ENCODE measurements at places on chromosomes 5 and 9. TPM values are rescaled to one million over a fixed set of nuclear protein-coding genes. Genes with fewer than 3 reads are reported as not detected.
A peak's percentile ranks its signal among the peaks of the same experiment; 100 is the strongest.

DNA sequence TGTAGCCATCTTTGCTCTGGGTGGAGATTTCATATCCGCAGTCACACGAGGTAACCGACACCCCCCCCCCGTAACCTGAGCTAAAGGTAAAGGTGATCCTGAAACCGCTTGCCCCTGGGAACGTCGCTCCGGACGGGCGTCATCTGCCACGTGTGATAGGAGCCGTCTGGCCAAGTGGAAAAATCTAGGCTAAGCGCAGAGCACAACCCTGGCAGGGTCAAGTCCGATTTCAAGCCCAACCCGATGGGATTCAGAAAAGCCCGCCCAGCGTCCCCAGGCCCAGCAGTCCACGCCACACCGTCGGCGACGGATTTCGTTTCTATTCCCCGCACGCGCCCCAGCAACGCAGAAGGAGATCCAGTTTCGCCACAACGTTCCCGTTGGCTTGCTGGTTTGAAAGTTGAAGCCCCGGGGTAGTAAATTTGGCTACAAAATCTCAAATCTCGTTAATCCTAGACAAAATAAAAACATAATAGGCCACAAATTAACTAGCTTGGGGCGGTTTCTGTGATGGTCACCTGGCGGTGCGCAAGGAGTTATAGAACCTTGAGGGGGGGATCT is 32.4 kb upstream of the NFIB start:
- ATAC-seq, result peak; percentile 16

GRCh38 chr9:135805422-135806022 is 101.8 kb downstream of the CAMSAP1 start:
- ATAC-seq, result no peak

DNA sequence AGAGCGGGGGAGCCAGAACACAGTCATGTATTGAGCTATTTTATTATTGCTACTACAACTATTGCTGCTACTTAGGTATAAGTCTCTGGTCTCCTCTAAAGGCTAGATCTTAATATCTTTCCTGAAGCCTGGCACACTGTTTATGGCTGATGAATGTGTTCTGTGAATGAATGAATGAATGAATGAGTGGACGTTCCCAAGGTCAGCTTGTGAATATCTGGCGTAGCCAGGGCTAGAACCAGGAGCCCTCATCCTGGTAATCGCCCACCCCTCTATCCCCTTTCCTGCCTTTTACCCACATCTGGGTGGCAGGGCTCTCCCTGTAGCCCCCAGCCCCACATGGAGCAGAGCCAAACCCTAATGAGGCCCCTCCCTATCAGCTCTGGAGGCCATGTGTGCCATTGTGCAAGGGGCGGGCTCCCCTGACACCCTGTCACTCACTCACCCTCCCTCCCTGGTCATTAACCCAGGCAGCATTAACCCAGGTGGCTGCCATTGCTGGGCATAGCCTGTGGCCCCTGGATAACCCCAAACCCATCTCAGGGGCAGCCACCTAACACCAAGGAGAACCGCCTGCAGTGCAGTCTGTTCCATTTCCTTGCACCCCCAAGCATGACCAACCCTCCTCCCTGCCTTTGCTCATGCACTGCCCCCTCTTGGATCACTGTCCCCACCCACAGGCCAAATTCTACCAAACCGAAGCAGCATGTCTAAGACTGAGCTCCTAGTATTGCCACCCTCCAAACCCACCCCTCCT is 2.0 kb upstream of the AKNA start:
- no peak for ATAC-seq

- ATAC-seq, result no peak
Observed at GRCh38 chr5:31047007-31047406, 146.5 kb upstream of the CDH6 start.

GRCh38 chr5:78644741-78645300 is 3.8 kb downstream of the LHFPL2 start:
- no peak for ATAC-seq

The GLDC gene
- 59.6 TPM for total RNA-seq

GRCh38 chr5:10699987-10700386 is 61.0 kb downstream of the DAP start:
- no peak for ATAC-seq

The TRPM3 gene
- total RNA-seq, result 1.3 TPM

The SPATA31A3 gene
- 0.81 TPM for total RNA-seq

The SHISAL2B gene
- not detected for total RNA-seq

GRCh38 chr5:89480406-89481007 is 597.5 kb upstream of the MEF2C start:
- ATAC-seq, result no peak

DNA sequence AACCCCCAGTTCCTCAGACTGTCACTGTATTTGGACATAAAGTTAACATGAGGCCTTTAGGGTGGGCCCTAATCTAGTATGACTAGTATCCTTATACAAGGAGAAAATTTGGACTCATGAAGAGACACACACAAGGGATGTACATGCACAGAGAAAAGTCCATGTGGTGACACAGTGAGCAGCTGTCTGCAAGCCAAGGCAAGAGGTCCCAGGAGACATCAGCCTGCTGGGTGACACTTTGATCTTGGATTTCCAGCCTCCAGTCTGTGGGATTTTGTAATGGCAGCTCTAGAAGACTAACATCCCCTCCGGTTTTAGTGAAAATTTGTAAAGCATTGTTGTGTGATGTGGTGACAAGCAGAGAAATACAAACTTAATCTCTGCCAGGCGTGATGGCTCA is 66.1 kb downstream of the RAI14 start:
- no peak for ATAC-seq

DNA sequence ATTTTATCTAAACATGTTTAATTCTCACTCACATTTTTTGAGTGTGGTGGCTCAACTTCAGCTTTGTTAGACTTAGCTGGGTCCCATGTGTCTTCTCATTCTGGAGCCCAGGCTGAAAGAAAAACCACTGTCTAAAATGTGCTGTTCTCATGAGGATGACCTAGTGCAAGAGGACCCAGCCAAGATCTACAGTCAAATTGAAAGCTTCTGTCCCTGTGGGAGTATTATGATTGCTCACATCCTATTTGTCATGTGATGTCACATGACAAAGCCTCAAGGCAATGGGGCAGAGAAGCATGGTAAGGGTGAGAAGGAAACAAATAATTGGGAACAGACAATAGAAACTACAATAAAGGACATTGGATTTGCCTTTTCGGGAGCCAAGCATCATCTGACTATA is 113.4 kb upstream of the ASTN2 start:
- no peak for ATAC-seq

The SKP2 gene
- total RNA-seq, result 14.1 TPM

GRCh38 chr9:100580257-100580656 is 2.4 kb downstream of the CAVIN4 start:
- no peak for ATAC-seq

The ADGRD2 gene
- 2.2 TPM for total RNA-seq

DNA sequence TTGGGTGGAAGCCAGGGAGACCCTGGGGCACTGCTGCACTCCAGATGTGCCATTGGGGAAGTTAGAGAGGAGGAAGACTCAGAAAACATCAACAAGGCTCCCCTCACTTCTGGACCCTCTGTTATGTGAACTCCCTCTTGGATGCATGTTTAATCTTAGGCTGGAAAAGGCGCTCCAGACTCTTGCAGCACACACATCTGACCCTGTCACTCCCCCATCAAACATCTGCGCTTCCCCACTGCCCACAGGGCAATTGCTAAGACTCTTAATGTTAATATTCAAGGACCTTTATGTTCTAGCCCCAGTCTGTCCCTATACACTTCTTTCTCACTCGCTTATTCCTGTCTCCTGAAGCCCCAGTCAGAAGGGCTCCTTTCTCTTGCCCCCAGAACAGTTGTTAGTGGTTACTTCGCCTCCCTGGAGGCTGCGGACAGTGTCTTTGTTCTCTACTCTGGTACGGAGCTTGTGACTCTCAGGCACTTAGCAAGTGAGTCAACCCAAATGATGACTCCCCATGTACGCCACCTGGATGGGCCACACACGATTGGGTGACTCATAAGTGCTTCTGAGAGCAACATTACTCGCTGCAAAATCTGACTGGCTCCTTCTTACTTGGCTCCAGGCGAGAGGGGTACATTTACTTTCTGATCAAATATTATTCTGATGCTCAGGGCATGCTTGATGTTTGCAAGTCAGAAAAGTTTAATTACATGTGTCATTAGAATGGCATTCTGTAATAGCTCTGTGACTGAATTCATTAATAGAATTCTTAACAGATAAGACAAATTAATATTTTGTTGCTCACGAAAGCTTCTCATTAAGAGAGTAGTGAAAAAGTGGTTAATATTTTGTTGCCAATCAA is 193.6 kb downstream of the HSPA4 start:
- ATAC-seq, result peak; percentile 83

The C5orf58 gene
- total RNA-seq, result 2.4 TPM

- no peak for ATAC-seq
Observed at GRCh38 chr5:53069626-53070025, 39.9 kb downstream of the MOCS2 start.

DNA sequence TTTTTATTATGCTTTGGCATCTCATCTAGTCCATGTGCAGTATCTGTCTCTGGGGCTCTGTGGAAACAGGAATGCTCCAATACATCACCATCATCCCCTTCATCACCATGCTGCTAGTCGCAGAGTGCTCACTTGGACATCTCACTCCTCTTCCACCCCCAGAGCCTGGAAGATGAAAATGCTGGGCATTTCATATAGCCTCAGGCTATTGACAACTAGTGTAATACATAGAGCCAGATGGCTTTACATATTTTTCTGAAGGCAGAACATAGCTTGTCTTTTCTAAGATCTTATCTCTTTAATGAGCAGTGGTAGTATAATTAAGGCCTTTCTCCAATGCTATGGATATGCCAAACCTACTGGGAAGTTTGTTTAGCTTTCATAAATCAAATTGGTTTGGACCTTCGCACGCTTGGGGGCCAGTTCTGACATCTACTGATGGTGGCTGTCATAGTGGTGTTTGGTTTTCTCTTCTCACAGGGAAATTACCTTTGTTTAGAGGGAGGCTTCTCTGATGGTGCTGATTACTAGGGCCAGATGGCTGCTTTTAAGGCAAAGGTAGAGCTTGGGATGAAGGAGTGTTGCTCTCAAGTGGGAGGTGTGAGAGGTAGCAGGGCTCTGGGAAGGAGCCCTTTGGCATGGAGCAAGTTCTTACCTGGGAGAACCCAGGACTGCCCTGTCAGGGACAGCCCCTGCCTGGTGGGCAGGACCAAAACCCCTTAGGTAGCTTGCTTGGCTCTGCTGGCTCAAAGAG is 63.1 kb upstream of the CXCL14 start:
- no peak for ATAC-seq

The C5orf52 gene
- not detected for total RNA-seq

- ATAC-seq, result no peak
Observed at GRCh38 chr5:25119650-25120049, 474.9 kb upstream of the CDH10 start.

- peak; percentile 64 for ATAC-seq
Observed at GRCh38 chr5:158819095-158819494, 280.6 kb downstream of the EBF1 start.

DNA sequence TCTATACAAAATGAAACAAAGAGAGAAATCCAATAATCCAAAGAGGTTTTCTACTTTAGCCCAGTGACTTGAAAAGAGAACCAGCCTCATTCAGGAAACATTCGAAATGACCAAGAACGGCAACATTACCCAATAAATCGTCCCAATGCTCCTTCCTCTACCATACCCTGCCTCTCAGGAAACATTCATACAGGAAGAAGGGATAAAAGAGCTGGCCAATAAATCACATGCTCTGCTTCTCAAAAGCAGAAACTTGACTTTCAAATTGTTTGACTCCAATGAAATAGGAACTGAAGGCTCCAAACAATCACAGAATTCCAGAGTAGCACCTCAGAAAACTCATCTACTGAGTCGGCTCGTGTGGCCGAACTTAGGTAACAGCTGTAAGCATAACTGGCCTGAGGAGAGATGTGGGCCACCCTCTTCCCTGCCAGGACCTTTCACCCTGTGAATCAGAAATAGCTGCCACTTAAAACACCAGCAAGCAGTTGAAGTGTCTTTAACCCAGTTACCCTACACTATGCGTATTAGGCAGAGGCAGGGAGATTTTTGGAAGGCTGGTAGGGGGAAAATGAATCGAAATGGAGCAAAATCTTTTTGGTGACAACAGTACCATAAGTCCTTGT is 14.6 kb downstream of the ARL15 start:
- ATAC-seq, result no peak

- ATAC-seq, result peak; percentile 7
Observed at GRCh38 chr5:53820119-53820801, 259.8 kb downstream of the NDUFS4 start.

DNA sequence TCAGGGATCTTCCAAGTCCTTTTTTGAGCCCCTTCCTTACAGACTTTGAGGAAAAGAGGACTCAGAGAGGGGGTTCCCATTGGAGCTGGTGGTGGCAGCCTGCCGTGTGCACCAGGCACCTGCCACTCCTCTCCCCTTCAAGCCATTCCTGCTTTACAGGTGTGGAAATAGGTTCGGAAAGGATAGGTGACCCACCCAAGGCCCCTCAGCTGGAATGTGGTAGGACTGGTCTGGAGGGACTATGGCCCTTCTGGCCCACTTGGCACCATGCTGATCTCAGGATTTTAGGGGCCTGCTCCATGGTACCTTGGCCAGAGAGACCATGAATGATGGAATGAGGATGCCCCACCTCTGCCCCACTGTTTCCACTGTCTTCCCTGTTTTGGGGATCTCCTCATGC is 1.4 kb downstream of the GALNT12 start:
- ATAC-seq, result no peak

DNA sequence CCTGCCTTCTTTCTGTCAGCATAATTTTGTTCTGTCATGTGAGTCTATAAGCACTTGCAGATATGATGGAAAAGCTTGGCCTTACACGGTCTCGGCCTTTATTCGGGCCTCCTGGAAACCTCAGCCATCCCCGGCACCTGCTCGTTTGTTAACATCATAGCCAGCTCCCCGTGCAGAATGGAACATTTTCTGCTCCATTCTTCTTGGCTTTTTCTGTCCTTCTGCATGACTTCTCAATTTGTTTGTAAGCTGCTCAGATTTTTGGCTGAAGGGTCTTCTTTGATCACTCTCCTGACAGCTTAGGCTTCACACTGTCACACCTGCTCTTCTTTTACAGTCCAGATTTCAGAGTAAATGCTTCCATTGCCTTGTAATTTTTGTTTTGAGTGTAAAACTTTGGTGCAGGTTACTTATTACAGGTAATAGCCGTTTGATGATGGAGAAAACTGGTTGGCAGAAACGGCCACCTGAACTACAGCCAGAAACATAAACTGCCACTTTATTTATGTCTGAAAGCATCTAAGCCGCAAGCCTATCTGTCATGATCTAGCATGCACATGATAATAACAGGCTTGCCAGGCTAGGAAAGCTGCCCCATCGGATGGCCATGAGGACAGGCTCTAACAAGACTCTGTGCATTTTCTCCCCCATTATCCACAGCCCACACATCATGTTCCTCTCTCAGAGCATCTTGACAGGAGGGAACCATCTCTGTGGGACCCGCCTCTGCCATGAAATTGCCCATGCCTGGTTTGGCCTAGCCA is 197.0 kb downstream of the AOPEP start:
- no peak for ATAC-seq

The KCTD16 gene
- 0.55 TPM for total RNA-seq

The FXN gene
- total RNA-seq, result 20.3 TPM

The CFAP77 gene
- total RNA-seq, result not detected

The KIAA0825 gene
- total RNA-seq, result 5.0 TPM

All from motor neuron (in vitro differentiated cells).